ENCODE measurements at places on chromosomes 4 and X.

GRCh38 chr4:182649698-182650477 is 267.3 kb downstream of the DCTD start:
- no peak for DNase-seq

GRCh38 chr4:75065909-75066308 is 133.0 kb downstream of the PARM1 start:
- DNase-seq, result no peak

DNA sequence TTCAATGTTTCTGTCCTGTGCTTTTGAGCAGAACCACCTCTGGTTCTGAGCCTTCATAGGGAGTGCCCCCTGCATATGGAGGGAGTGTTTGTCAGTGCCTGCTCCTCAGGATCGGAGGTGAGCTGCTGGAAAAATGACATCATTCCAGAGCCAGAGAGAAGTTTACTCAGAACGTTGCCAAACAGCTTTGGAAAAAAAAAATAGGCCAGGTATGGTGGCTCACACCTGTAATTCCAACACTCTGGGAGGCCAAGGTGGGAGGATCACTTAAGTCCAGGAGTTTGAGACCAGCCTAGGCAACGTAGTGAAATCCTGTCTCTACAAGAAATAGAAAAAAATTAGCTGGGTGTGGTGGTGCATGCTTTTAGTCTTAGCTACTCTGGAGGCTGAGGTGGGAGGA is 27.2 kb upstream of the PDLIM3 start:
- no peak for DNase-seq

- DNase-seq, result no peak
These were observed 31.4 kb upstream of the PITX2 start for GRCh38 chr4:110654254-110654635.

- DNase-seq, result no peak
These were observed 68.4 kb downstream of the DHRSX start for GRCh38 chrX:2432298-2432863.

DNA sequence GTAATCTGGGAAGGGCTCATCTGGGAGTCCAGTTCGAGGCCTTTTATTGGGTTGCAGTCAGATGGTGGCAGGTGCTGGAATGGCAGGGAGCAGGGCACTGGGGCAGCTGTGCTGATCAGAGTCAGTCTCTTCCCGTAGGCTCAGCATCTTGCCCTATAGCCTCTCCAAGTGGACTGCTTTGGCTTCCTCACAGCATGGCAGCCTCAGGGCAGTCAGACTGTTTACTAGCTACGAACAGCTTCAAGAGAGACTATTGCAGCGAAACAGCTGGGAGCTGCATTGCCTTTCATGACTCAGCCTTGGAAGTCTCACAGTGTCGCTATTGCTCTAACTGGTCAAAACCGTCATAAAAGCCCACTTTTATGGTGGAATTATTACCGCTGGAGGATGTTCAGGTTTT is 26.8 kb upstream of the DUSP21 start:
- no peak for DNase-seq

DNA sequence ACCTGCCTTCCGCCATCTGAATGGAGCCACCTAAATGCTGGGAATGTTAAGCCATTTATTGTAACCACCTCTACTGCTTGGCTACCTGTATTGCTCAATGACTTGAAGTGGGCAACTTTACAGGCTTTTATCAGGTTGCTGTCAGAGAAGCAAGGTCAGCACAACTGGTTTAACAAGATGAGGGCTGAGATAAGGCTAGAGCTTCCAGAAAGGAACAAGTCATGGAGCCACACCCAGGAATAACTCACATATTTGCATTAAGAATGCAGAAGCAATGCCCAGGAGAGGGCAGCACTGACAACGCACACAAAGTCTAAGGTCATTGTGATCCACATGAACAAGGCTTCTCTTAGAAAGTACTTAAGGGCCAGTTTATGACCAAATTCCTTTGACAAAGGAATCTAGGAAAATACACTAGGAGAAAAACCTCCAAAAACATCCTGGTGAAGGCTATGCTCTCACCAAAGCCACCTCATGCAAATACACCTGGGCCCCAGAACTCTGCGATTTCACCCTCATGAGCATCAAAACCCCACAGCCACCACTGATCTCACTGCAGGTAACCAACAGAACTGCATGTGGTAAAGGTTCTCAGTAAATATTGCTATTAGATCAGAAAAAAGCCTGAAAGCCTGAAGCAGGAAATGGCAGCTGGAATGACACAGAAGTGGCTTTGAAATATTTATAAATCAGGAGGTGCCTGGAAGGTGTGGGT is 15.0 kb upstream of the STS start:
- no peak for DNase-seq

- no peak for DNase-seq
These were observed 10.2 kb downstream of the HGFAC start for GRCh38 chr4:3451956-3452355.

All from D341Med (cell line).